ENCODE measurements at places on chromosomes 5 and 9.

- DNase-seq = no peak
Measured at GRCh38 chr5:136064510-136064909, 35.7 kb downstream of the TGFBI start.

- no peak for DNase-seq
Measured at GRCh38 chr5:98839469-98840383, 66.3 kb downstream of the RGMB start.

DNA sequence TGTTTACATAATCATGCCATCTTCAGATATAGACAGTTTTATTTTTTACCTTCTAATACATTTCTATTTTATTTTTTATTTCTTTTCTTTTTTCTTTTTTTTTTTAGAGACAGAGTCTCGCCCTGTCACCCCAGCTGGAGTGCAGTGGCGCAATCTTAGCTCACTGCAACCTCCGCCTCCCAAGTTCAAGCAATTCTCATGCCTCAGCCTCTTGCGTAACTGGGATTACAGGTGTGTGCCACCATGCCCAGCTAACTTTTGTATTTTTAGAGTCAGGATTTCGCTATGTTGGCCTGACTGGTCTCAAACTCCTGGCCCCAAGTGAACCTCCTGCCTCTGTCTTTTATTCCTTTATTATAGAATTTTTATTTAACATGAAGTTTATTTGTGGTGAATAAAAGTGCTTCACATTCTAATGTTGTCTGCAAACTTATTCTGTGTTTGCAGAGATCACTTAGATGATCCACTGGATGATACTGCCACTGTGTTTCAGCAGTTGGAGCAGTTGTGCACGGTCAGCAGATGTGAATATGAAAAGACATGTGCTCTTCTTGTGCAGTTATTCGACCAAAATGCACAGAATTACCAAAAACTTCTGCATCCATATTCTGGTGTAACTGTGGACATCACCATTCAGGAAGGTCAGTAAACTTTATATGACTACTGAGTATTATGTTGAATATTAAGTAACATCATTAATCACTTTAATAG is 62.2 kb downstream of the RANBP17 start:
- DNase-seq = no peak

GRCh38 chr5:14379739-14380497 is 201.7 kb upstream of the OTULINL start:
- DNase-seq = no peak

- DNase-seq = no peak
Measured at GRCh38 chr5:80346055-80346454, 26.3 kb downstream of the SPZ1 start.

GRCh38 chr5:133456933-133457402 is 155.4 kb downstream of the FSTL4 start:
- DNase-seq = no peak

DNA sequence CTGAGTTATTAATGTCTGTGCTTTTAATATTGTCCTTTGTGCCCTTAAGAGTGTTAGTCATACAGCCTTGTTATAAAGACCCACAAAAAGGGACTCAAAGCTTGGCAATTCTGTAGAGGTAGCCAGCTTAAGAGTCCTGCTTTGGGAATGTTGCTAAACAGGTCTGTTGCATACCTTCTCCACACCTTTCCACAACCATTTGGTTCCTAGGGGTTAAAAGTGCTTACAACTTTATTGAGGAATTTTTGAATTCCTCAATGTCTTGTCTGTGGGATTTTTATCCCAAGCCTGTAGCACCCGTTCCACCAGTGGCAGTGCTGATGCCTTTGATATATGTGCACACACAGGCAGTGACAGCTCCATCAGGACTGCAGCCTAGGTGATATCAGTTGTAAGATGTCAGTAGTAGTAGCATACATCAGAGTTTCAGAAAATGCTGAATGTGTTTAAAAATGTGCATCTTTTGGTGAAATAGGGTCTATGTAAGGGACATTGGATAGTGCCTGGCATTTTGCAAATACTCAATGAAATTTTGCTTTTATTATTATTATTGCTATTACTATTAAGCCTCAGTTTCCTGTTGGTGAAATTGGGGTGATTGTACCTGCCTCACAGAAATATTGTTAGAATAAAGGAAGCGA is 68.5 kb downstream of the WWC1 start:
- no peak for DNase-seq

DNA sequence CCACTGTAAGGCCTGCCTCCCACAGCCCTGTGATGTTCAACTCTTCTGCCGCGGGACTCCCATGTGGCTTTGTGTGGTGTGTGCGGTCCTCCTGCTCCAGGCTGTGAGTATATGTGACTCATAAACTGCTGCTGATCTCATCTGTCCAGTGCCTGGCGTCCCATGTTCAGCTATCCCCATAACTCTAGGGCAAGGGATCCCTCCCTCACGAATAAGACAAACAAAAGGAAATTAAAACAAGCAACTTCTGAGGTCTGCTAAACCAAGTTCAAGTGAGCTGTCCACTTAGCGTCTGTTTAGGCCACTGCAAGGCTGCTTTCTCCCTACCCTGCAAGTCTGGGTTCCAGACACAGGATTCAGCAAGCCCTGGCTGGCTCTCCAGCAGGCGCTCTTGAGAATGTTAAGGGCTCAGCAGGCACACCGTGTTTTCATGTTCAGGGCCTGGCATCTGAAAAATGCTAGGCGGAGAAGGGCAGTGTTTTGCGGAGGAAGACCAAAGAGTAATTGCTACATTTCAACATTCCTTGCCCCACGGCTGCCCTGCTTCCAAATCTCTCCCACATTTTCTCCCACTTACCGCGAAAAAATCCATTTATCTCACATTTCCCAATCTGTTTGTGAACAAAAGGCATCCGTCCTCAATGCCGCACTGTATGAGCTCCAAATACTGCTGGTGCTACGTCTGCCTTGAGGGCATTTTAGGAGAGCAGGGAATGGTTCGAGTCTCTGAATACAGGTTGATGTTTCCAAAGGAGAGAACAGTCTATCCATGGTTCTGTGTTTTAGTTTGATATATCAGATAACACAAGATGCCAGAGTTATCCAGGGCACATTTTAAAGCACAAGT is 280.2 kb downstream of the SEMA5A start:
- DNase-seq = peak; percentile 37

- no peak for DNase-seq
Measured at GRCh38 chr9:74321396-74321795, 175.7 kb upstream of the RORB start.

GRCh38 chr5:78527054-78527859 is 121.3 kb downstream of the LHFPL2 start:
- DNase-seq = peak; percentile 85

DNA sequence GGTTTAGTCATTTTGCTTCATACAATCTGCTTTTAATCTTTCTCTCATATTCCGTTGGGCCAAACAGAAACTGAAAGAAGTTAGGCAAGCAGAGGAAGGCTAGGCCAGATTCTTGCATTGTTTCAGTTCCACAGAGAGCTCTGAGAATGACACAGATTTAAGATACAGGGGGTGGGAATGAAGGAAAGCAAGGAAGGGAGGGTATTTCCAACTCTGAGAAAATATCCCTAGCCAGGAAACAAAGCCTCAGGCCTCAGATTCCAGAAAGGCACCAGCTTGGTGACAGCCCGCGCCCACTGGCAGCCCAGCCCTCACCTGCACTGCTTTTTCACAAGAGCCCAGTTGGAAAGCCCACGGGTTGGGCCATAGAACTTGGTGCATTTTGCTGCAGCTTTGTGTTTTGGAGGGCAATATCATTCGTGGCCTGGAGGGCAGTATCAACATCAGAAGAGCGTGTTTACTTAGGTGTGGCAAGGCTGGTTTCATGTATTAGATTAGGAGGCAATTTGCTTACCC is 63.5 kb downstream of the ENC1 start:
- DNase-seq = no peak

- no peak for DNase-seq
Measured at GRCh38 chr9:122144836-122145591, 14.6 kb downstream of the NDUFA8 start.

Measured in left hindlimb (tissue), 1 donor.